ENCODE measurements at places on chromosomes 3 and 15.

- DNase-seq = no peak
These were observed 181.7 kb downstream of the RSL24D1 start for GRCh38 chr15:55015093-55015445.

DNA sequence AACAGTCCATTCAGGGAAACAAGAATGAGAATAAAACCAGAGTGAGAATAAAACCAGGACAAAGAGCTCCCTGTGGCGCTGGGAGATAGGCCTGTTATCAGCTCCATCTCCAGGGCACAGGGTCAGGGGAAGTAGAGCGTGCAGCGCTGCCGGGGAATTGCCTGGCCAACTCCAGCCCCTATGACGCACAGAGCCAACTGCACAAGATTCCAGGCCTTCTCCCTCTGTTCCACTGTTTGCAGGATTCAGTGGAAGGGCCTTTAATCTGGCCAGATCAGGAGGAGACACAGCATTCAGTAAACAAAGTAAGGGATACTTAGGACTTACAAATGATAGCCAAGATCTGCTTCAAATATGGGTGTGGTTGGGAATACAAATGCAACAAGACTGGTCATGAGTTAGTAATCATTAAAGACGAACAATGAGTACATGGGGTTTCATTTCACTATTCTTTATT lies 49.4 kb downstream of the ITGB5 start:
- DNase-seq = no peak

DNA sequence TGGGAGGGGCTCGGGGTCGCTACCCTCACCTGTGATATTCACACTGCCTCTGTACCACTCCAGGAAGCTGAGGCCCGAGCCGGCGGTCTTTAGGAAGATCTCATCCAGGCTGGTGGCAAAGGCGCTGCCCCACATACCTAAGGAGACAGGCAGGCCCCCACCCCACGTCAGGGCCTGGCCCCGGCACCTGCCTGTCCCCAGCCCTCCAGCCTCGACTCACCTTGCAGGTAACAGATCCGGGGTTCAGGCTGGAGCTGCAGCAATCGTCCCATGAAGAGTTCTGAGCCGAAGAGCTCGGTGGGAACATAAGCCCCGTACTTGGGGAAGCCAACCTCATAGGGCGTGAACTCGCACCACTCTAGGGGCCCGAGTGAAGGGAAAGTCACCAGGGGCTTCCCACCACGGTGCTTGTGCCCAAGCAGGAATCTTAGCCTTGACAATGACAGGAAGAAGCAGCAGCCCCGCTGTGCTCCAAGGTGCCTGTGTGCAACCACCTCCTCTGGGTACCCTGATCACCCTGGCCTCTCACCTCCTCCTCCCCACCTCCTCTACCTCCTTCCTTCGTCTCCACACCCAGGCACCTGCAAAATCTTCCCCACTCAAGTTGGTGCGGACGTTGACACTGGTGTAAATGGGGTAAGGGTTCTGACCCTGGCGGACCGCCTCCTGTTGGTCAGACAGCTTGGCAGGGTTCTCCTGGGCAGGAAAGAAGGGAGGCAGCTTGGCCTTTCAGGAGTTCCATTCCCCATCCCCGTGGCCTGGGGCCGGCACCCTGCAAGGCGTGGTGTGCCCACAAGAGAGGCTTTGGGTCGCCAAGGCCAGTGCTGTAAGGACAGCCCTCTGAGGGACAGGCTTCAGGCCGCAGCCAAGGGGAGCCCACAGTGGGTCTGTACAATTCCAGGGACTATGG lies 10.6 kb downstream of the PLA2G4F start:
- DNase-seq = no peak

DNA sequence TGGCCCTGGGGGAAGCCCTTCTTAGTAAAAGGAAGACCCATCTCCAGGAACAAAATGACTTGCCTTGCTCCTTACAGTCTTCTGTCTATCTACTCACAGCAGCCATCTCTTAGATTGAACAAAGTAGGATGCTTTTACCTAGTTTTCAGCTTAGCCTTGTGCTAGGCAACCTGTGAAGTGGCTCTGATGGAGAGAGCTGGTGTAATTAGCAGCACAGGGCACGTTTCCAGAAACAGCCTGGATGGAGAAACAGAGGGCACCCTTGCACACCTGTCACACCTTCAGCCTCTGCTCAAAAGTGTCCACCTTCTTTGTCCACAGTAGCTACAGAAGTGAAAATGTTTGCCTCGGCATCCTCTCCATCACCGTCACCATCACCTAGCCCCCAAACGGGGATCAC lies 292.9 kb downstream of the RORA start:
- no peak for DNase-seq

DNA sequence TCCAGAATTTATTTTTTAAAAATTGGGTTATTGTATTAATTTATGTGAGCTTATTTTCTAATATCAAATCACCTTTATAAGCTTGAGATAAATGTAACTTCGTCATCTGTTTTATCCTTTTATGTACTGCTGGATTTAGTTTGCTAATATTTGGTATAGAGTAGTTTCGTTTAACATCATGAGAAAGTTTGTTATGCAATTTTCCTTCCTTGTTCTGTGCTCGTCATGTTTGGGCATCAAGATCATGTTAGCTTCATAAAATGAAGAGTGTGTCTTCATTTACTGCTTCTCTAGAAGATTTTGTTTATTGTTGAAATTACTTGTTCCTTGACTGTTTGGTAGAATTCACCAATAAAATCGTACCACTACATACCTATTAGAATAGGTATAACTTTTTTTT lies 262.1 kb upstream of the SATB1 start:
- DNase-seq = no peak

DNA sequence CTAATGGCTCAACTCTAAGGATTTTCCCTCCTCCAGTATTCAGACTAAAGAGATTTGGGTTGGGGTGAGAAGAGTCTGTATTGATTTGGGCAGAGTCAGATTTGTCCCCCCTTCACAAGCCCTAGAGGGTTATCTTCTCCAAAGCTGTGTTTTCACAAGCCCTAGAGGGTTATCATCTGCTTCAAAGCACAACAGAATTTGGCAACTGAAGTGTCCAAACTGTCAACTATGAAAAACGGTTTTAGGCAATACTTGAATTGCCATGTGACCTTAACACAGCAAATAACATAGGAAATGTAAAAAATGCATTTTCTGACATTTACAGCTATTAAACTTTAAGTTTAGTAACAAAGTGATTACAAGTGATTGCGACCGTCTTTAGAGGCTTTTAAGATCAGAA lies 119.9 kb downstream of the IMPG2 start:
- no peak for DNase-seq

DNA sequence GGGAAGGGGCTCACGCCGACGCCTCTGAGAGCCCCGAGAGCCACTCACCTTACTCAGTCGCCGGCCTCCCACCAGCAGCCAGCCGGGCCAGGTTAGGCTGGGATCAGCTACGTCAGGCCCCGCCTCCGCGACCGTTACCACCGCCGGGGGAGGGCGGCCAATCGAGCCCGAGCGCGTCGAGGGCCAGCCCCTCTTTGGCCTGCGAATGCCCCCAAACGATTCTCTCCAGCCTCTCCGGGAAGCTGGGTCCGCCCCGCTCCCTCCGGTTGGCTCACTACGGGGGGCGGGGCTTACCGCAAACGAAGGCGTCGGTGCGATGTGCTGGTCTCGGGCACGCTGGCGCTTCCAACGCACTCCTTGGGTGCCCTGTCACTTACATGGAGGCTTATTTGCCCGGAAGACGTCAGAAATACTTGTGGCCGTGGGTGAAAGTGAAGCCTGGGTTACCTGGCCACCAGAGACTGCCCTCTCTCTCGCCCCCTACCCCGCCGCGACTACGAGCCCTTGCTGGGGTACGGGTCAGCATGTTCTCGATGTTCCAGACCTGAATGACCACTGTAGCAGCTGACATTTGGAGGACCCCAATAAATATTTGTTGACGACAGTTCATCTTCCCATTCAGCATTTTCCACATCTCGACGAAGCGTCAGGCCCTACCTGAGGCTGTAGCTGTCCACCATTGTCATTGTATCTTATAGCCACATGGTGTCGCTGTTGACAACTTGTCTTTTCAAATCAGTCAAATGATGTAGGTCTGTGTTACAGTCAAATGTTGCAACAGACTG lies at the start of gene CEP70:
Gene CEP70 (minus strand): TSS at position 111 of the 785 bp plus-strand sequence. CDS start 21,333 bp downstream, outside the sequence.
- no peak for DNase-seq

DNA sequence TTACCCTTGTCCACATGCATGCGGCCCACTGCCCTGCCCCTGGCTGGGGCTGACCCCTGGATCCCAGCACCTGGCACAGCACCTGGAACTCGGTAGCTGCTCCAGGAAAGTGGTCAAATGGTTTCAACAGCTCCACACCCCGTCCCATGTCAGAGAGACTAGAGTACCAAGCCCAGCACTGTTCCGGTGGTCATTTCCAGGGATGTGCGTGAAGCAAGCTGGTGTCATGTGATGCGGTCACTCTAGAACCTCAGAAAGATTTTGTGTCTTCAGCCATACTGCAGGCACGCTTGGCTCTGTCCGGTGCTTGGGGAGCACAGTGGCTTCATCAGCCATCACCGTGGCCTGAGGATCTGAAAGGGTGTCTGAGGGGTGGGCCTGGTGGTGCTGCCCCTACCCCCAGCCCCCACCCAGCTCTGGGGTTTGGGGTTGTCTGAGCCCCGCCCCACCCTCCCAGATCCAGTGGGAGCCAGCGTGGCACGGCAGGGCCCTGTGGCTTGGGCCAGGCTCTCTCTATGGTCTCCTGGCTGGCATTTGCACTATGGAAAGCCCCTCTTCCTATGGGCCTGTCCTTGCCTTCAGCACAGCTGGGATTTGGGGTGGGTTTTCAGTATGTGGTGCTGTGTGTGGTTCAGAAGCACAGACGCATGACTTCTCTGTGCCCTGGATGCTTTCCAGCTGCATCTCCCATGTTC lies 15.3 kb downstream of the APBA2 start:
- no peak for DNase-seq

- DNase-seq = no peak
These were observed 507 bp downstream of the SLC12A6 start for GRCh38 chr15:34336991-34337556.

DNA sequence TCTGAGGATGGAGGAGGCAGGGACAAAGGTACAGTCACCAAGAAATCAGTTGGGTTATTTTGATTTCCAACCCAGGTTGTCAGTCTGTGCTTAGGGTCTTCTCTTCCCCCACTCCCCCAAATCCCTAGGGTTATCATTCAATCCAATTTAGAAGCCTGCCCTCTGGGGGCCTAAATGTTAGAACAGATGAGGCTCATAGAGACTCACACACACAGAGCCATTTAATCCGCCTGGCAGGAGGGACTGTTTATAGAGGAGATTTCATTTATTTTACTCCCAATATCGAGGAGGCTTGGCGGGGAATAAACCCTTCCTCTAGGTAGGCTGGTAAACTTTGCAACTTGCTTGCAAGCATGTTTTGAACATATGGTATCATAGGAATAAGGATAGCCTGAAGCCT lies 52.8 kb downstream of the RHCG start:
- DNase-seq = no peak

DNA sequence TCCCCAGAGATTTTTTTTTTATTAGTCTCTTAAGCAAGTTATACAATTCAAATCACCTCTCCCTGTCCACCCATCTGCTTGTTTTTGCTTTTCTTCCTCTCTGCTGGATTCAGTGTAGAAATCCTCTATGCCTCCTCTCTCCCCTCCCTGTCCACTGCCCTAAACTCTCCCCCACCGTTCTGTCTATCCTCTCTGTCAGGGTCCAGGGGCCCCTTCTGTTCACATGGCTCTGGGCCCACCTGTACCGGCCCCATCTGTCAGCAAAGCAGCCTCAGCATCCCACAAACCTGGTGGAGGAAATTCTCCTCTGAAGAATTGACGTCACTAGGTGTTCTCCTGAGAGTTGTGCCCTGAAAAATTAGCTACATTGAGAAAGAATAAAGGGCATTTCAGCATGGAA lies 137.6 kb upstream of the CMC1 start:
- DNase-seq = no peak

DNA sequence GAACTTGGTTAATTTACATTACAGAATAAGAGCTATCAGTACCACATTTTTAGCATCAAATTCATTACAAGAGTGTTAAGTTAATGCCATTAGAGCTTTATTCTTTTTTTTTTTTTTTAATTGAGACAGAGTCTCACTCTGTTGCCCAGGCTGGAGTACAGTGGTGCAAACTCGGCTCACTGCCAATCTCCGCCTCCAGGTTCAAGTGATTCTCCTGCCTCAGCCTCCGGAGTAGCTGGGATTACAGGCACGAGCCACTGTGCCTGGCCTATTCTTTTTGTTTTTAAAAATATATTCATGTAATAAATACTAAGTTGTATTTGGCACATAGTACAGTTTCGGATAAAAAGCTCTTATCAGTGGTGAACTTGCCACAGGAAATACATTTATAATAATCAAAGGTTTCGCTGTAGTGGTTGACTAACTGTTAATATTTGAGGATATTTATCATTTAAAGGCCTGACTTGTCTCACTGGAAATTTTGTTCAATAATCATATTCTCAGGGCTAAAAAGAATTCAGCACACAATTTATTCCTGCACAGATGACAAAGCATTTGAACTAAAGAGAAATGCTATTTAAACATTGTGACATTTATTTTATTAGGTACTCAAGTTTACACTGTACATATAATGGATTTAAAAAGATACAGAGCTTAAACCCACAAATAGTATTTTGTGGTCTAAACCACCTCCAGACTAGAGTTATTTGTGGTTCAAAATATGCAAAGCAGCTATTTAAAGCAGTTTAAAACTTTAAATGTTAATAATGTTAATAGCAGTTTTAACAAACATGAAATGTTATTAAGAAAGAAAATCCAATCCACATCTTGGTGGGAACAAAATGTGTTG lies 6.1 kb upstream of the LEKR1 start:
- no peak for DNase-seq

GRCh38 chr3:194045289-194045688 lies 90.7 kb upstream of the HES1 start:
- no peak for DNase-seq

DNA sequence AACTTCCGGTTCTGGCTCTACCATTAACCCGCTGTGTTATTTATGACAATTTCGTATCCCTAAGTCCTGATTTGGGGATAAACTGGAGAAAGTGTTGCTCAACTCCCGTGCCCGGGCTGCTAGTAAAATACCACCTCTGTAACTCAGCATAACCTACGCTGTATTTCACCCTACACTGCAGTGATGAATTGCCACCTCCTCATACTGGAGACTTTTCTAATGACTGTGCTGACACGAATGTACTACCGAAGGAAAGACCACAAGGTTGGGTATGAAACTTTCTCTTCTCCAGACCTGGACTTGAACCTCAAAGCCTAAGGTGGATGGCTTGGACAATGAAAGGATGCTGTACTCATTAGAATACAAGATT lies 16.5 kb downstream of the SLC51A start:
- no peak for DNase-seq

- DNase-seq = no peak
These were observed 7.7 kb upstream of the OXSR1 start for GRCh38 chr3:38157595-38157994.

DNA sequence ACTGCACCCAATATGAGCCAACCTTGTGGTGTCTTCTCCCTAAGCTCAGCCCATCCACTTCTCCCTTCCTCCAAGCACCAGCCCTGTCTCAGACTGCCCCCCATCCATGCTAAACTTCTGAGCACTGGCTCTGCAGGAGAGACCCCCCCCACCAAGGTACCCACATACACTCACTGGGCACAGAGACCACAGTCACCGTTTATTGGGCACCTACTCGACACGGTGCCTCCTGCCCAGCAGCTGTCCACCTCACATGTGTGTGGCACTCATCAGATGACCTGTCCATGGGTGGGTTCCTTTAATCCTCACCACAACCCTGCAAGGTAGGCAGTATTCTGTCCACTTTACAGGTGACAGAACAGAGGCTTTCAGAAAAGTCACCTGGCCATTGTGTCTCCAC lies 22.3 kb upstream of the SFMBT1 start:
- DNase-seq = no peak
